CD4-positive, CD25-positive, alpha-beta regulatory T cell (primary cell): ENCODE measurements at places on chromosomes 1 and 21. TPM values are rescaled to one million over a fixed set of nuclear protein-coding genes. Genes with fewer than 3 reads are reported as not detected.
A peak's percentile ranks its signal among the peaks of the same experiment; 100 is the strongest.

DNA sequence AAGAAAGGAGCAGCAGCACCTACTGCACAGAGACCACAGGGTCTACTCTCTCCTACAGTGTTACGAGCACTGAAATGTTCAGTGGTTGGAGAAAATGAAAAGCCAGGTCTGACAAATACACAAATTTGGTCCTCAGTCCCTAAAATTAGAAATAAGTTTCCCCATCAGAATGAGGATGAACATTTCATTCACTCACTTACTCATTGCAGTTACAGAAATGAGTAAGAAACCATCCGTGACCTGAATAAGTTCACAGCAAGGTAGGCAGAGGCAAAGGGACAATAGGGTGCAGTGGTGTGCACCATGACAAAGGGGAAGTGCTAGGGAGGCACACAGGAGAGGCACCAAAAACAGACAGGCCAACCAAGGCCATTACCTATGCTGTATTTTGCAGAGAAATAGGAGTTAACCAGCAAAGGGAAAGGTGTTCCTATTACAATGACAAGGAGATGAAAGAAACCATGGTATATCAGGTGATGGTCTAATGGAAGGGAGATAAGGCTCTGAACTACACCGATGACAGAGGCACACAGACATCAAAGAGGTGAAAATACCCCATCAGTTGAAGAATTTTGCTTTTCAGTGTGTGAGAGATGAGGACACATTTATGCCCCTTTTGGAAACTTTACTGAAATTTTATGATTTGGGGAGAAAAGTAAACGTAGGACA lies 29.4 kb downstream of the VAV3 start:
- DNase-seq, result peak; percentile 74

DNA sequence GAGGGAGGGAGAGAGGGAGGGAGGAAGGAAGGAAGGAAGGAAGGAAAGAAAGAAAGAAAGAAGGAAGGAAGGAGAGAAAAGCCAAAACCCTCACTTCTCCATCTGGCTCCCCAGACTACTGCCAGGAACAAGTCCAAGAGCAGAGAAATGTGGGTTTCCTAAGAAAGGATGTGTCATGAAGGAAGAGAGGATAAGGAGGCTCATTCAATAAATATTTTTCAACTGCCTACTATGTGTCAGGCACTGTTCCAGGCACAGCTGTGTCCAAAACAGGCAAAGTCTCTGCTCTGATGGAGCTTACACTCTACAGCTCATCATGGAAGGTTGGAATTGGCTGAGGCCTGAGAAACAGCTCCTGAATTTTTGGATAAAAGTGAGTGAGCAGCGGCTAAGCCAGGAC lies 42.6 kb upstream of the ATP2B4 start:
- DNase-seq, result no peak

DNA sequence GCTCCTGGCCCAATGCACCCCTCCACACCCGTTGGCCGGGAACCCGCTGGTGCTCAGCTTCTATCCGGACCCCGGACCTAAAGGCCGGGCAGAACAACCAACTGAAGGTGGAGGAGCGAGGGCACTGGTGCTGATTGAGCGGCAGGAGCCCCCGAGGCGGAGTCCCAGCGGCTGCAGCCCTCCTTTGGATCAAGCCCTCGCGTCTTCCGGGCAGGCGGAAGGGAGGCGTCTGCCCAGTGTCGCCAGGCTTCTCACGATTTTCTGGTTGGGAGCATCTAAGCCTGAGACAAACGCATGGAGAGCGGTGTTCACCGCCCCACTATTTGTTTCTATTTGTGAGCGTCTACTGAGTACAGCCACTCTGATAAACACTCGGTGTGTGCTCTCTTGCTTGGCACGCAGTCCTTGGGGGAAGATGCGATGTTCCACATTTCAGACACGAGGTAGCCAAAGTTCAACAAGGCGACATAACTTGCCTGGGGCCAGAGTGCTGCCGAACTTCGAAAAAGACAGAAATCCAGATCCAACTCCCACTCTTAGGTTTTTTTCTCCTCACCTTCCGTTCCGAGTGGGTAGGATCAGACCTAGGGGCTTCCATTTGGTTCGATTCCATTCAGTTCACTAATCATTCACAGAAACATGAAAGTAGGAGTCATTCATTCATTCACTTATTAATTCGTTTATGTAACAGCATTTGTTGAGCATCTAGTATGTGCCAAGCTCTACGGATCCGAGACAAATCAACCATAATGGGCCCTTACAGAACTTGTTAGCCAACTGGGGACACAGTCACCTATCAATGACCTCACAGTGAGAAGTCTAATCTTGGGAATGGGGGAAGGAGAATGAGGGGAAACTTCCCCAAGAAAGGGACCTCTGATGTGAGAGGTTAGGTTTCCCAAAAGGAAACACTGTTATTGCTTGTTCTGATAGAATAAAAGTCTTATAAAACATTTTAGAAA lies 4.9 kb upstream of the DMRTA2 start:
- no peak for DNase-seq

ASCL5 gene
- total RNA-seq, result 0.27 TPM

CTSS gene
- total RNA-seq, result 114 TPM
